ENCODE measurements at places on chromosomes 12 and 14. TPM values are rescaled to one million over a fixed set of nuclear protein-coding genes. Genes with fewer than 3 reads are reported as not detected.

SLC17A8 gene
- 1.5 TPM for total RNA-seq

TAS2R31 gene
- total RNA-seq = 13.5 TPM

MYRFL gene
- 0.20 TPM for total RNA-seq

PLEKHA5 gene
- total RNA-seq = 119 TPM

BATF gene
- total RNA-seq = 0.57 TPM
